Activated naive CD4-positive, alpha-beta T cell treated with anti-CD3 and anti-CD28 coated beads for 36 hours (primary cell): ENCODE measurements at places on chromosomes 1 and 21. TPM values are rescaled to one million over a fixed set of nuclear protein-coding genes. Genes with fewer than 3 reads are reported as not detected.

Gene CELA3B
- total RNA-seq: not detected

GRCh38 chr1:152993186-152993585 is 8.4 kb upstream of the SPRR3 start:
- DNase-seq: no peak

Gene ZNF648
- not detected for total RNA-seq

Gene C1orf185
- not detected for total RNA-seq

DNA sequence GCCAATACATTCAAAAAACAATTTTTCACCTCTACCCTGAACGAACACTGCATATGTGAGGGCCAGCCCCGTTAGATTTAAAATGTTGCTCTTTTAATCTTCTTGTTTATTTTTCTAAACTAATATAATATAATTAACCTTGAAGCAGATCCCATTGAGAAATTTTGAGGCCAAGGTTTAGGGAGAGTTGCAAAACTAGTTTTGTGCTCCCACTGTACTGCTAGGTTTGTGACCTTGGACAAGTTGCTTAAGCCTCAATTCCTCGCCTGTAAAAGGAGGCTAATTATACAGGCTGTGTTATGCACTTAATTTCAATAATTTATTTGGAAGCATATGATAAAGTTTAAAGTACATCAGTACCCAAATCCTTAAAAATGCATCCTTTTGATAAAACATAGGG is 3.7 kb downstream of the IL23R start:
- DNase-seq: no peak

DNA sequence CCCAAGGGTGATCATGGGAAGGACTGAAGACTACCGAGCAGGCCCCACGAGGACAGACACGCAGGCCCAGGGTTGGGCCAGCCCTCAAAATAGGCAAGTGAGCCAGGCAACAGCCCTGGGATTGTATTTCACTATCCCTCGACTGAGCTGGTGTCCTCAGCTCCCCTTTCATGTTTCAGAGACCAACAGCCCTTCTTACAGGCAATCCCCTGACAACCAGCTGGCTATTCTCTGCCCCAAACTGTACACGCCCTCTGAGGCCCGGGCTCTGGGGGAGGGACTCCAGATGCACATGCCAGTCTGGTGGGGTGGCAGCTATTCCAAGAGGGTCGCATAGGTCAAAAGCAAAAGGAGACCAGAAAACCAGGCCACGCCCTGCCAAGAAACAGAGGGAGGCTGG is 243.0 kb downstream of the TOMM20 start:
- no peak for DNase-seq

Gene GAS5
- 1,367 TPM for total RNA-seq

Gene AGT
- total RNA-seq: not detected

Gene FCGR3B
- total RNA-seq: not detected

Gene MRPS6
- 78.9 TPM for total RNA-seq

DNA sequence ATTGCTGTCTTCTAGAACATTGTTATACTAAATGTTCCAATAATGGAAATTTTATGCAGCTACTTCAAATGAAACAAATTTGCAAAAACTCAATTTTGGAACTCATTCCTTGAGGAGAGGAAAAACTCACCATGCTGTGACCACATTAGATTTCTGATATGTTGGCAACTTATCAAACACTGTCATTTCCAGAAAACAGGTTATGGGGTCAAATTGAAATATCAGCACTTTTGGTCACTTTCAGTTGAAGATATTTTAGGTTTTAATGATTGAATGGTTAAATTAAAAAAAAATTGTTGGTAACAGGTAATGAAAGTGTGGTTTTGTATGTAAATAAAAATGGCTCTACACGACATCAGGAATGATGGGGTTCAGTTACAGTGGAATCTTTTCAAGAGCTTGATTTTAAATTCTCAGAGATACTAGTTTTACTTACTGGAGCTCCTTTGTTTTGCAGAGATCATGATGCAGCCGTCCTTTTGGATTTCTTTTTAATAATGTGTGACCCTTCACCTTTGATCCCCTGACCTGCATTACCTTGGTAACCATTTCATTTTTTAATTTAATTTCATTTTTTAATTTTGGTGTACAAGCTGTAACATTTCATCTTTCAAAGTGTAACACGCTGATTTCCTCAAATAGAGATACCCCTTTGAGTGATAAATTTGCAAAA is 86.2 kb downstream of the CAMTA1 start:
- DNase-seq: no peak

DNA sequence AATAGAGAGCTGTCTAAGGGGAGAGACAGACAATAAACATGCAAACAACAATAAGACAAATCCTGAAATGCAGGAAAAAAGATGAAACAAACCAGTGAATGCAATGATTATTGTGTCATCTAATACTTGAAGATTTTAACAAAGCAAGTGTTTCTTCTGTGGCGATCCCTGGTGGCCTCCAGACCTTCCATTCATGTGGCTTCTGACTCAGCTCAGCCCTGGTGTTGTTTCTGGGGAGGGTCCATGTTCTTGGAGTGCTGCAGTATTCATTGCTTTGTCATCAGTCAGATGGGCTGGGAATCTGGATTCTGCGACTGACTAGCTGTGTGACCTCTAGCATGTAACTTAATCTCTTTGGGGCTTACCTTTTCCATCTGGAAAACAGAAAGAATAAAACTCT is 1.5 kb upstream of the C2CD4D start:
- no peak for DNase-seq
